ENCODE measurements at places on chromosomes 6 and 20.
A peak's percentile ranks its signal among the peaks of the same experiment; 100 is the strongest.

- DNase-seq = no peak
Observed at GRCh38 chr6:144372611-144373594, 87.8 kb downstream of the UTRN start.

DNA sequence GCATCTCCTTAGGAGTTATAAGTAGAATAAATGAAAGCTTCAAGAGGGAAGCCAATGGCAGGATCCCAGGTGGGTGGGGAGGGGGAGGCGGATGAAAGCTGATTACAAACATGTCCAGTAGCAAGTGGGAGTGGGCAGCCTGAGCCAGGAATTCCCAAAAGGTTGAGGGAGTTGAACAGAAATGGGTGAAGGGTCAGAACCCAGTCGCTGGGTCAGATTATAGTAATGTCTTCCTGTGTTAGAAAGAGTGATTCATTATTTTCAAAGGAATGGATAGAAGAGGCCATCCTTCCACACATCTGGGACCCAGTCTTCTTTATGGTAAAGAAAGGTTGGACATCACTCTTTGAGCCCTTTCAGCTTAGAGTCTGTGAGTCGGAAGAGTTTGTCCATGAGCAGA, 41.0 kb upstream of the FAM50B start:
- DNase-seq = no peak

DNA sequence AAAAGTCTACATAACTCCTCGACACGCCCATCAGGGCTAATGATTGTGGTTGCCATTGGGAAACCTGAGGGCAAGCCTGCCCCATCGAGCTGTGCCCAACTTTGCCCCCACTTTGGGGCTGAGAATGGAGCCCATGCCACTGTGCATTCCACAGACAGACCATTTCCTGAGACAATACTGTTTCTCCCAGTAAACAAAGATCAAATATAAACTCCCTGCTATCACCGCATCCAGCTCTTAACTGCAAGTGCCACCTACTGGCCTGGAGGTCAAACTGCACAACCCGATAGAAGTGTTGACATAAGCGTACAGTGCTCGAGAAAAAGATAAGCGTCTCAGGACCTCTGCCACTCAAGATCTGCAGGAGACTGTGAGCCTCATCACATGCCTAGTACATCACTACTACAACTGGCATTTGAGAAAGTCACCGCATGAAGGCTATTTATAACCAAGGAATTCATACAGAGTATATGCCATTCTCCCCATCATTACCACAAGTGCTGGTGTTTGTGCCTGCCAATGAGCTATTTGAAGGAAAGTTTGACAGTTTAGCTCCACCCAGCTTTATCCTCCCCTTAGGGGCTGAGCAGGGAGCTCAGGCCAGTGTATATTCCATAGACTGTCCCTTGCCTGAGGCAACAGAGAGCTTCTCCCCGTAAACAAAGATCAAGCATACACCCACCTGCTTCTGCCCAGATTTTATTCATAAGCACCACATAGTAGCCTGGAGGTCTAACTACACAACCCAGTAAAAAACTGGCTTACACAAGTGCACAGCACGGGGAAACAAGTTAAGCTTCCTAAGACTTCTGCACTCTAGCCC, 4.5 kb upstream of the DEFB126 start:
- peak; percentile 23 for DNase-seq

DNA sequence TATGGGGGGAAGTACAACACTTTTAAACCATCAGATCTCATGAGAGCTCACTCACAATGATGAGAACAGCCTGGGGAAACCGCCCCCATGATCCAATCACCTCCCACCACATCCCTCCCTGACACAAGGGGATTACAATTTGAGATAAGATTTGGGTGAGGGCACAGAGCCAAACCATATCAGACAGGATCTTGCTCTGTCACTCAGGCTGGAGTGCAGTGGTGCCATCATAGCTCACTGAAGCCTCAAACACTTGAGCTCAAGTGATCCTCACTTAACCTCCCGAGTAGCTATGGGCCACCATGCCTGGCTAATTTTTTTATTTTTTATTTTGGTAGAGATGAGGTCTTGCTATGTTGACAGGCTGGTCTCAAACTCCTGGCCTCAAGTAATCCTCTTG, 5.1 kb upstream of the IYD start:
- peak; percentile 60 for DNase-seq

- no peak for DNase-seq
Observed at GRCh38 chr6:131966443-131966842, 15.3 kb upstream of the CCN2 start.

GRCh38 chr20:32685541-32686529, 12.1 kb upstream of the C20orf203 start:
- no peak for DNase-seq

GRCh38 chr6:14144678-14145113, 27.1 kb downstream of the CD83 start:
- DNase-seq = peak; percentile 58

- peak; percentile 1 for DNase-seq
Observed at GRCh38 chr20:38131588-38132121, 33.4 kb downstream of the TGM2 start.

DNA sequence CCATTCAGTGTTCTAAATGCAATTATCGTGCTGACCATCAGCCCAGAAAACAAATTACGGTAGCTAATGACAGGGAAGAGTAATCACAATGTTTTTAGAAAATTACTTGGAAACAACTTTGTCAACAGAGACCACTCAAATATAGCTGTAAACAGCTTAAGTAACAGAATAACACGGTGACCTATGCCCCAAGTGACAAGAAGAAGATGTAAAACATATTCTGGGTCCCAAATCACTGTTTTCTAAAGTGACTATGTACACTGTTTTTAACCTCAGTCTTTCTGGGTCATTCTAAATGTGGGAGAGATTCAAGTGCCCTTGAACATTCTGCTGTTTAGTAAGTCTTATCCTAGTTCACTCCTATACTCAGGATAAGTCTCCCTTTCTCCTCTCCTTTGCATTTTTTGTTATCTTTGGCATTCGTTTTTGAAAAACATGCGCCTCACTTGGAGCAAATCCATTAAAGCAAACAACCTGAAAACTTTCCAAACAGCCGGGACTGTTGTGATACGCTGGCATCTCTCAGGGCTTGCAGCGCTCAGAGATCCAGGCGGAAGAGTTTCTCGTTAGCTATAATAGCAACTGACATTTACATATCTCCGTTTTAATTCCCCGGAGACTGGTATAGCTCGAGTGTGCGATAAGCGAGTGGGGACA, 114.5 kb upstream of the SOX4 start:
- no peak for DNase-seq

- no peak for DNase-seq
Observed at GRCh38 chr6:37576336-37576737, 76.6 kb upstream of the CCDC167 start.

DNA sequence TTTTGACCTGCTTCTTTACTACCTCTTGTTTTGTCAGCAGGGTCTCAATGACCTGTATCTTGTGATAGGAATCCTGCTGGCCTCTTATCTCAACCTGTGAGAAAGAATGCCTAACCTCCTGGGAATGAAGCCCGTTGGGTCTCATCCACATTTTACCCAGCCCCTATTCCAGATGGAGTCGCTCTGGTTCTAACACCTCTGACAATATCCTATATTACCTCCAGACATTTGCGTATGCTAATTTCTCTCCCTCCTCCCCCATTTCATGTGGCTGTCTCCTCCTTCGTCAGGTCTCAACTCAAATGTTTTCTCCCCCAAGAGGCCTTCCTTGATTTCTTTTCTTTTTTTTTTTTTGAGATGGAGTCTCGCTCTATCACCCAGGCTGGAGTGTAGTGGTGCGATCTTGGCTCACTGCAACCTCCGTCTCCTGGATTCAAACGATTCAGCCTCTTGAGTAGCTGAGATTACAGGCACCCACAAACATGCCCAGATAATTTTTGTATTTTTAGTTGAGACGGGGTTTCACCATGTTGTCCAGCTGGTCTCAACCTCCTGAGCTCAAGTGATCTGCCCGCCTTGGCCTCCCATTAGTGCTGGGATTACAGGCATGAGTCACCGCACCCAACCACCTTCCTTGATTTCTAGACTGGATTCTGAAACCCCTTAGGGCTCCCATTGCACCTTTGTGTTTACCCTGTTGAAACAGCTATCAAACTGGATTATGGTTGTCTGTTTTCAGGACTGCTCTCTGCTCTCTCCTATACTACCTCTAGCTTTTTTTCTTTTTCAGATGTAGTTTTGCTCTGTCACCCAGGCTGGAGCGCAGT, 49.5 kb upstream of the B4GALT5 start:
- DNase-seq = no peak

- DNase-seq = no peak
Observed at GRCh38 chr20:13703265-13703664, 64.5 kb upstream of the TASP1 start.

GRCh38 chr20:4101910-4102309, 86.6 kb upstream of the RNF24 start:
- no peak for DNase-seq

- no peak for DNase-seq
Observed at GRCh38 chr6:86010915-86011786, 368.5 kb upstream of the SYNCRIP start.

- DNase-seq = no peak
Observed at GRCh38 chr20:35788796-35789195, 17.0 kb downstream of the PHF20 start.

GRCh38 chr6:163408352-163408991, 6.0 kb upstream of the QKI start:
- DNase-seq = no peak

DNA sequence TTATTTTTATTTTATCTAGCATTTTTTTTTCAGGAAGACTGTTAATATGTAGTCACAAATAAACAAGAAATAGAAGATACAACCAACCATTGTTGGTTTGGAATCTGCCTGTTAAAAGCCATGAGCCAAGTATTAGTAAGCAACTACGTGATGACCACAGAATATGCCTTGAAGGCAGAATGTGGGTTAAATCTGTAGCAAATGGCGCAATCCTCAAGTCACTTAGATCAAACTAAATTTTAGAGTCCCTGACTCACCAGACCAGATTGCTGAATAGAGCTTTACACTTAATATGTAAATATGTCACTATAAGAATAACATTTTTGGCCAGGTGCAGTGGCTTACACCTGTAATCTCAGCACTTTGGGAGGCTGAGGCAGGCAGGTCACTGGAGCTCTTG, 800.1 kb upstream of the CITED2 start:
- DNase-seq = no peak

GRCh38 chr6:164507206-164507940, 802.0 kb downstream of the C6orf118 start:
- no peak for DNase-seq

DNA sequence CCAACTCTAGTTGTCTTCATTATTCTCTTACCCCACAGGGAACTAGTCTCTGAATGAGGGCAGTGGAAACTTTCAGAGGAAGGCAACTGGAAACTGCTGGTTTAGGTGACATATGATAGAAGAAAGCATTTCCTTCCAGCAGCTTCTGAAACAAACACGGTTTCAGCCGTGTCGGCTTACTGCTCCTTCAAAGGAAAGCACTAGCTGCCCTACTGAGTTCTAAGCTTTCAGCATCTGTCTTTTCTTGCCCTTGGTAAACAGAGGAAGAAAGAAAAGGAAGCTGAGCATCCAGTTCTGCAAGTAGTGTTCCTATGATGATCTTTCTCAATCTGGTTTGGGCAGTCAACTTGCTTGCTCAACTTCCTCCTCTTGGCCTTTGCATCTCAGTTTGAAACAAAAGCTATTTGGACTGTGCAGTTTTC, 117.5 kb upstream of the CEP85L start:
- no peak for DNase-seq

DNA sequence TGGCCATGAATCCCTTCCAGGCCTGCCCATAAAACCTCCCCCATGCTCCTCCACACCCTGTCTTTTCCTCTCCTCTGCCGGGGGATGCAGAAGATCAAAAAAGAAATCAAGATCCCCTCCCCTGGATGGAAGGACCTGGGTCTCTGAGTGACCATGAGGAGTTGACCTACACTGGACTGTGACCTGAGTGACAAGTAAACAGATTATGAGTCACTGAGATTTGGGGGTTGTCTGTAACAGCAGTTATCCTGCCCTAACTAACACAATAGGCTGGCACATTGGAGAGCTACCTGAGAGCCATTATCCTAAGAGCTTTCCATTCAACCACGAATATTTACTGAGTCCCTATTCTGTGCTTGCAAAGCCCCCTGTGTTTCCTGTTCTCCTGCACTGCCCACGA, 28.4 kb upstream of the SIRPA start:
- DNase-seq = no peak

GRCh38 chr20:2805689-2806350, 5.4 kb upstream of the CPXM1 start:
- no peak for DNase-seq

- no peak for DNase-seq
Observed at GRCh38 chr20:40304119-40304613, 384.9 kb downstream of the MAFB start.

GRCh38 chr20:44142413-44142812, 44.6 kb downstream of the JPH2 start:
- no peak for DNase-seq

DNA sequence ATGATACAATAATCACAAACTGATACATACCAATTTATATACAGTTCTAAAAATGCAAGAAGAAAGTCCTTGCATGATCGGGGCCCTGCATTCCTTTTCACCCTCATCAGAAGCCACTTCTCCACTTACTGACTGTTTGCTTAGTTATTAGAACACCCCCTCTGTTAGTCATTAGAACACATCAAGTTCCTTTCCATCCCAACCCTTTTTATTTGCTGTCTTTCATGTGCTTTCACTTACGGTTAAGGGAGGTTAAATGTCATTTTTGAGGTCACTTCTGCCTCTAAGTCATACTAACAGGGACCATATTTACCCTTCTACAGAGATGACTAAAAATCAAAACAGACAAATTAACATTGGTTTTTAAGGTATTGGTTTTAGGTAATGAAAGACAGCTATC, 149.1 kb downstream of the LMBRD1 start:
- no peak for DNase-seq

DNA sequence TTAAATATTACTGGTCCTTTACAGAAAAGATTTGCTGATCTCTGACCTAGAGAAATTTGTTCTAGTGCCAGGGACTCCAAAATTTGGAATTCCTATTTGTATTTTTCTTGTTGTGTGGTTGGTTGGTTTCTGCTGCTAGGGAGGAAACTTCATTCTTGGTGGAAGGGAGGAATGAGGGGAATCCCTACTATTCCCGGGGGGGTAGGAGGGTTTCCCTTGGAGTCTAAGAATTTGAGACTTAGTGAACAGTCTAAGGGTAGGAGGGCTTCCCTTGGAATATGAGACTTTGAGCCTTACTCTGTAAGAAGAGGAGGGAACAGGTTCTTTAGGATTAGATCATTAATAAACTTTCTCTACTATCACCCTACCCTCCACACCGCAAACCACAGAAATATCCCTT, 67.1 kb upstream of the ADGRF1 start:
- no peak for DNase-seq

GRCh38 chr6:41442352-41442672, 103.9 kb upstream of the FOXP4 start:
- no peak for DNase-seq

- DNase-seq = peak; percentile 18
Observed at GRCh38 chr6:51618563-51618962, 468.9 kb downstream of the PKHD1 start.
